Jurkat, Clone E6-1 (cell line): ENCODE measurements at places on chromosomes 4 and X.
A peak's percentile ranks its signal among the peaks of the same experiment; 100 is the strongest.

DNA sequence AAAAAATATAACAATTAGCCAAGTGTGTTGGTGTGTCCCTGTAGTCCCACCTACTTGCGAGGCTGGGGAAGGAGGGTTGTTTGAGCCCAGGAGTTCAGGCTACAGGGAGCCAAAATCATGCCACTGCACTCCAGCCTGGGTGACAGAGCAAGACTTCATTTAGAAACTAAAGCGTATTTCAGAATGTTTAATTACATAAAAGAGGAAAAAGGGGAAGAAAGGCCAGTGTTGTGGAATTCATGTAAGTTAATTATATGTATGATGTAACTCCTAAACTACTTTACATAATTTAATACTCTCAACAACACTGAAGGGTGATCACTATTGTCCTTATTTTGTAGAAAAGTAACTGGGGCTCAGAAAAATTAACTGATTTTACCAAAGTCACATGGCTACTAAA, 67.2 kb upstream of the HOPX start:
- no peak for DNase-seq

DNA sequence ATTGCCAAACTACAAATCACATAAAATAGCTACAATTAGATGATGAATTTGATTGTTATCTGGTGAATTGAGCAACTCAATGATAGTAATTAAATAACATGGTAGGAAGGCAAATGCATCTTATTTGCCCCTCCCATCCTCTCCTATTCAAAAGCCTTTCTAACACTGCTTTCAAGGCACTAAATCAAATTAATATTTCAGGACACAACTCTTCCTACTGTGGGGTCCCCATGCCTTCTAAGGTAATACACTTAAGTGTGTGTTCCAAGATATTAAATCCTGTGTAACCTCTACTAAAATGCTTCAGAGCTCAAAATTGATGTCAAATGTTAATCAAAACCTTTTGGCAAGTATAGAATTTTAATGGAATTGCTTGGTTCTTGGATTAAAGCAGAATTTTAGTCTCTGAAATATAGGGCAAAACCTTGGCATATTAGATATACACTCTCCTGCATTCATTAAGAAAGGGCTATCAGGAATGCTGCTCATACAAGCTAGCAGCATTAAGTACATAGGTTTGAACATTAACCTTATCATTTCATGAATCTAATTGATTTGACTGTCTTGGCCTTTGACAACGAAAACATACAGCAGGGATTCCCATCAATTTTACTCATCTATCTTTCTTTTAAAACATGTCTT, 371.8 kb upstream of the GALNTL6 start:
- DNase-seq = no peak

GRCh38 chr4:125321709-125322365, 7.1 kb downstream of the FAT4 start:
- DNase-seq = no peak

DNA sequence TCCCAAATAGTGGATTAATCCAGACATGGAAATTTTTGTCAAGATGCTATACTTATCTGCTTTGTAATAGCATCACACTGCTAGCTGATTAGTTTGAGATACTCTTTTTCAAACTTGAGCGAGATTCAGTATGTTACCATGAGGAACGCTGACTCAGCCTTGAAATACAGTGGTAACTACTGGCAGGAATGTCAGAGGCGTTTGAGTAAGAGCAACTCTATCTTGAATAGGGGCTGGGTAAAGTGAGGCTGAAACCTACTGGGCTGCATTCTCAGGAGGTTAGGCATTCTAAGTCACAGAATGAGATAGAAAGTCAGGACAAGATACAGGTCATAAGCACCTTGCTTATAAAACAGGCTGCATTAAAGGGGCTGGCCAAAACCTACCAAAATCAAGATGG, 2519.6 kb downstream of the ARAP2 start:
- DNase-seq = no peak

DNA sequence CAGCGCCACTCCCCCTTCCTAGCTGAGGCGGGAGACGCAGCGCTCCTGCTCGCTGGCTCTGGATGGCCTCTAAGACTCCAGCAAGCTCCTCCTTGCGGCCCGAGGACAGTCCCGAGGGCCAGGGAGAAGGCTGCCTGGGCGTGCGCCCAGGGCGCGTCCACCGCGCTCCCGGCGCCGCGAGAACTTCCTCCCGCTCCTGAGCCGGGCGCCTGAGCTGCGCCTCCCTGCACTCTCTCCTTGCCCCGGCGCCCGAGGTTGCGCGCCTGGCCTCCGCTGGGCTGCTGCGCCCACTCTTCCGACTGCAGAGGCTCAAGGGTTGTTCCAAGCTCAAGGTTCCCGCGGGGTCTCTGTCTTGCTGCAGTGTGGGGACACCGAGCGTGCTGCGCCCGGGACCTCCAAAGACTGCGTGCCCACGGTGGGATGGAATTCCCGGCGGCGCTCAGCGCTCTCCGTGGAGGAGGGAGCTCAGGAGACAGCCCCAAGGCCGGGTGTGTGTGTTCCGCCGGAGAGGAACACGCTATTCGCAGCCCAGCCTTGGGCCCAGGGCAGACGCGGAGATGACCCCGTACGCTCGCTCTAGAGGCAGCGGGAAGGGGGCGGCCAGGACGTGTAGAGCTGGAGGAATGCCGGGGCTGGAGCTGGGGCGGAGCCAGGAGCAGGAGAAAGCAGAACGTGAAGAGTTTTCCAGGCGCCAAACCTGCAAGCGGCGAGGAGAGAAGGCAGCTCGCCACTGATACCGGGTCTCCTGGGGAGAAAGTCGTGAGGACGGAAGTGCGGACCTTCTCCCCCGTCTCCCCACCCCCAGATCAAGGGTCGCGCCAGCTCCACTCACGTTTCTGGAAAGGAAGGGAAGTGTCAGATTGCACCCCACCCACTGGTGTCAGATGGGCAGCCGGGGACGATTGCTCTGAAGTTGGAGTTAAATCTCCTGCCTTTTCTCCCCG, at the start of gene ARHGAP6:
Gene ARHGAP6 (minus strand): TSS at position 753 of the 944 bp plus-strand sequence. CDS start 1,092 bp downstream, outside the sequence.
- DNase-seq = no peak

GRCh38 chr4:87677731-87678130, 27.7 kb downstream of the DMP1 start:
- no peak for DNase-seq

GRCh38 chr4:25870081-25870480, 7.3 kb upstream of the SEL1L3 start:
- DNase-seq = no peak

DNA sequence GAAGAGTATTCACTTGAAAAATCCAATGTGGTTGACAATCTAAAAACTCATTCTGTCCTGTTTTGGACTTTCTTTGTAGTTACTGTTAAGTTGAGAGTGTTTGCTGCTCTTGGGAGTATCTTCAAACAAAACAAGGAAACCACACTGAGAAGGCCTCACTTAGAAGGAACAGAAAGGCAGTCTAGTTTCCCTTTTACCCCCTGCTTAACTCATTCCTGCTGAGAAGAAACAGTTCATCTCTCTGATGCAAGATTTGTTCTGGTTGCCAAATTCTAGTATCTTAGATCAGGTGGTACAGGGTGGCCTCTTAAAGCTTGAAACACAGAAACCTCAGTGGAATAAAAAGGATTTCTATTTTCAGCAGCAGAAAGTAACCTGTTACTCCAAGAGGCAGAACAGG, 41.4 kb downstream of the GUCY2F start:
- DNase-seq = peak; percentile 25

DNA sequence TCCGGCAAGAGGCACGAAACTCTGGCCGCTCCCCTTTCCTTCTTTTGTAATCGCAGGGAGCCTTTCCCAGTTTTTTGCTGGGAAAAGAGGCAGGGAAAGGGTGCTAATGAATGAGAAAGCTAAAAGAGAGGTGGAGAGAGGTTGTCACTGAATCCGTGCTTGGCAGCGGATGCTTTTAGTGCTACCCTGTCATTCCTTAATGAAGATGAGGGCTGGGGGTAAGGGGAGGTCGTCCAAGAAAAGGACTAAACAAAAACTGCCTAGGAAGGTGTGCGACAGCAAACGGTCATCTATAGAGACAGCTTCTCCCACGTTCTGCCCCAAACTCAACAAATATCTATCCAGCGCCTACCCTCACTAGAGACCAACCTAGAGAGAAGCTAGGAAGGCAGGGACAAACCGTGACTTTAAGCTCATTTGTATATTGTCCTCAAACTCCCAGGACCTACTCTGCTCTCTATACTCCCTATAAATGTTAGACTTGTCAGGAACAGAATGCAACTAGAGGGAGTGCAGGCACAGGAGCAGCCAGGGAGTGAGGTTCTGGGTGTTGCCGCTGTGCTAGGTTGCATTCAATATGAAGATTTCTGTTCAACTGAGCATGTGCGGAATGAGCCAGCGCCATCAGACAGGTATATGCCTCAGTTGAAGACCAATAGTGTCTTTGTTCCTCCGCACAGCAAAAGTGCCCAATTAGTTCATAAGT, 777 bp upstream of the CASK start:
- DNase-seq = peak; percentile 61

GRCh38 chrX:50762578-50762977, 51.4 kb downstream of the SHROOM4 start:
- DNase-seq = no peak

- DNase-seq = peak; percentile 11
Measured at GRCh38 chr4:106502106-106502699, 133.6 kb upstream of the GIMD1 start.

- DNase-seq = no peak
Measured at GRCh38 chrX:100995469-100995868, 26.0 kb downstream of the ARL13A start.

DNA sequence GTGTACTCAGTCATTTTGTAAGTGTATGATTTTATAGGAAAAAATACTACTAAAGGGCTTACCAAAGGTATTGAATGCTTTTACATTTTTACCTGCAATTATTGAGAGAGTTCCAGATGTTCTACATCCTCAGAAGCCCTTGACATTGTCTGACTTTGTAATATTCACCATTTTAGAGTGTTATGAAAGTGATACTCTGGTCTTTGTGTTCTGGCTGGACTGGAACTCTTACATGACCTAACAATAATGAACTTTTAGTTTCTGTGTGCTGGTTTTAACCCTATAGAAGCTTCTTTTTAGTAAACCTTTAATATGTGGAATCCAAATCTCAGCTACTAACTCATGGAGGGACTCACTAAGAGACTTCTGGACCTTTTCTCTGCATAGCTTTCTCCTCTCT, 478.8 kb upstream of the SPANXN1 start:
- DNase-seq = no peak

DNA sequence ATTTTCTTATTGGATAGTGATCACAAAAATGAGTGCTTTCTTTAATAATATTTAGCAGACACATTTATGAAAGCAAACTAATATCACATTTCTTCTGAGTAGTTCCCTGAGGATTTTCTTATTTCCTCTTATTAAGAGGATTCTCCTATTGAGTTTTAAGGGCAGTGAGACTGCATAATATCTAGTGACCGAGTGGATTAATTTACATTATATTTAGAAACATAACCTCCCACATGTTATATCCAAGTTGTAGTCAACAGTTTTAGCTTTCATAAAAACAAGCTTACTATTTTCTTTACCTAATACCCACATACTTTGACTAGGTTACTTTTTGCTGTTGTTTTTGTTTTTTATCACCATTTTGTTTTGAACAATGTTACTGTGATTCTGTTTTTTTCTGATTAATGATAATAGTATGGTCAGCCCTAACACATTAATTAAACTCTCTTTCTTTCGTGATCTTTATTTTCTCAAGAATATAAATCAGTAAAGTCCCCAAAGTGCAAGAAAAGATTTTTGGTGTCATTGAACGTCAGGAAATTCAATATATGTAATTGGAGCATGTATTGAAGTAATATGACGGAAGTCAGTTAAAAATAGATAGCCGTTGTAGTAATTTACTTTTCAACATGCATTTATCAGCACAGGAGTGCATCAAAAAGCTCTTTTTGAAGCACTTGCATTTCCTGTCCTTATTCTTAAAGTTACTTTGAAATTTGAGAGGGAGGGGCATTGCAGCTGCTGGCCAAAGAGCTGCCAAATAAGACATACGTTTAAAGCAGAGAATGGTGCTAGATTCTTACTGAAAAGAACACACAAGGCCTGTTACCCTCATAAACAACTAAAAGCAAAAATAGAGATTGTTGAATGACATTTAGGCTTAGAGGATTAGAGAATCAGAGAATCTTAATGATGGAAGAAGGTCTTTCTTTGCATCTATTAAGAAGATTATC, 25.2 kb downstream of the DDIT4L start:
- no peak for DNase-seq

DNA sequence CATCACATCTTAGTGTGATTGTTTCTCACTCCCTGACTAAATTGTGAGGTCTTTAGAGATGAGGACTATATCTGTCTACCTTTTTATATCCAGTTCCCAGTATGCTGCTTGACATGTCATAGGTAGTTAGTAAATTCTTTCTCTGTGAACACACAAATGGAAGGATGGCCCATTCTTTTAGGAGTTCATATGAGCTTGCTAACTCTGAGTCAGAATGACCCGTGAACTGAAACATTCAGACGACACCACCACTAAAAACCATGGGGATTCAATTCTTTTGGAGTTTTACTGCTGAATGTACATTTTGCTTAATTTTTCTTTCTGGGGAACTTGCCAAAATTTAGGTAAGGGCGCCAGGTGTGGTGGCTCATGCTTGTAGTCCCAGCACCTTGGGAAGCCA, 13.9 kb downstream of the OFD1 start:
- DNase-seq = no peak

GRCh38 chr4:128286474-128287058, 1.0 kb downstream of the PGRMC2 start:
- DNase-seq = peak; percentile 59

DNA sequence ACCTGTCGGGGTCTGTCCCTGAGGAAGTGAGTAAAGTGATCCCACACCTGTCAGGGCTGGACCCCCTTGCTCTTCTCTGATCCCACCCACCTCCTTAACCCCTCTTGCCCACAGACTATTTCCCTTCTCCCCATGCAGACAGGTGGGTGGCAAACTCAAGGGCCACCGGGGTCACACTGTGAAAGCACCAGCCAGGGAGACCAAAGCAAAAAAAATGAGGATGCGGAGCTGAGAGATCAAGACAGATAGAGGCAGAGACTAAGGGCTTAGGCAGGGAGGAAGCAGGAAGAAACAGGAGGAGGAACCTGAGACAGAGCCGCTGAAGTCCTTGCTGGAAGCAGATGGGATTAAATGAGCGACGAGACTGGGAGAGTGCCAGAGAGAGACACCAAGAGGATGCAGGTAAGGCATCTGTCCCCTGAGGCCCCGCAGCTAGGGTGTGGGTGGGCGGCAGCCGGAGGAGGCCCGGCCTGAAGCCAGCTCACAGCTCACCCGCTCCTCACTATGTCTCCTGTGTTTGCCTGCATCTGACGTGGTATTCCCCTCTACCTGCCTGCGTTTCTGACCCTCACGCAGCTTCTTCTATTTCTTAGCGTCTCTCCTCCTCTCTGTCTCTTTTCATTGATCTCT, 7.2 kb downstream of the TIMM17B start:
- no peak for DNase-seq

- no peak for DNase-seq
Measured at GRCh38 chr4:99156992-99157391, 12.9 kb upstream of the ADH4 start.

GRCh38 chrX:97268182-97268680, 384.5 kb downstream of the RPA4 start:
- no peak for DNase-seq
